Activated naive CD8-positive, alpha-beta T cell treated with anti-CD3 and anti-CD28 coated beads, Interleukin-2, amount 10 ng/mL, durations not matched to agents 7 days and 5 days (primary cell): ENCODE measurements at places on chromosomes 12 and 14. TPM values are rescaled to one million over a fixed set of nuclear protein-coding genes. Genes with fewer than 3 reads are reported as not detected.

Gene NGDN
- total RNA-seq, result 50.8 TPM

Gene FLVCR2
- 0.74 TPM for total RNA-seq

Gene CACNA2D4
- 10.4 TPM for total RNA-seq

Gene BCL2L2
- total RNA-seq, result 5.7 TPM

Gene MMP14
- total RNA-seq, result 3.1 TPM

Gene OVCH1
- not detected for total RNA-seq

Gene PPP4R4
- 0.47 TPM for total RNA-seq

Gene SERPINA9
- not detected for total RNA-seq

Gene KRT3
- total RNA-seq, result not detected

Gene PRH2
- total RNA-seq, result not detected

Gene ZNF410
- 56.5 TPM for total RNA-seq

Gene RIMBP2
- not detected for total RNA-seq

Gene TSPAN9
- total RNA-seq, result 0.42 TPM

Gene DICER1
- total RNA-seq, result 62.7 TPM

Gene TMPRSS12
- total RNA-seq, result not detected

Gene KRT75
- total RNA-seq, result not detected
